ENCODE measurements at places on chromosomes 16 and 17.

- DNase-seq = no peak
Observed at GRCh38 chr17:62679866-62680377, 52.5 kb downstream of the MRC2 start.

GRCh38 chr17:68800751-68801150 is 154.4 kb downstream of the ABCA8 start:
- no peak for DNase-seq

DNA sequence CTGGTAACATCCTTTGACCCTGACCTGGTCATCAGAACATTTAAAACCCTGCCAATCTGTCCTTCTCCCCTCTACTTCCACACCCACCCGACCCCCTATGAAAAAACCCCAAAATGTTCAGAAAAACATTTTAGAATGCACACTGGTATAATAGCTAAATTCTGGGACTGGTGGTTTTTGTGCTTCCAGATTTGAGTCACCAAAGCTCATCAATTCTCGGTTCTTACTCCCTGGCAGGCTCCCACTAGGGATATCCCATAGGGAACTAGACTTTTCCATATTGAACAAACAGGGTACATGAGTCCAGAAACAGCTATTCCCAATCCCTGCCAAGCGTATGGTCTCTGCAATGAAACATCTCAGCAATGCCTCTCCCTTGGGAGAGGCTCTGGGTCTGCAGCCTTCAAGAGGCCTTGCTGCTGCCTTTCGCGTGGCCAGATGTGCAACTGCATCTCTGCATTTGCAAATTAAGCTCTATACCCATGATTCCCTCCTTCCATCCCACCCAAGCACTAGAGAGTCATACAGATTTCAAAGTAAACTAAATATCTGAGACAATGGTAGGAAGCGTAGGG is 67.7 kb downstream of the SMG6 start:
- no peak for DNase-seq

GRCh38 chr16:14434860-14435259 is 195.2 kb downstream of the PARN start:
- DNase-seq = no peak

- peak; percentile 39 for DNase-seq
Observed at GRCh38 chr17:77692571-77693161, 265.8 kb upstream of the TNRC6C start.

DNA sequence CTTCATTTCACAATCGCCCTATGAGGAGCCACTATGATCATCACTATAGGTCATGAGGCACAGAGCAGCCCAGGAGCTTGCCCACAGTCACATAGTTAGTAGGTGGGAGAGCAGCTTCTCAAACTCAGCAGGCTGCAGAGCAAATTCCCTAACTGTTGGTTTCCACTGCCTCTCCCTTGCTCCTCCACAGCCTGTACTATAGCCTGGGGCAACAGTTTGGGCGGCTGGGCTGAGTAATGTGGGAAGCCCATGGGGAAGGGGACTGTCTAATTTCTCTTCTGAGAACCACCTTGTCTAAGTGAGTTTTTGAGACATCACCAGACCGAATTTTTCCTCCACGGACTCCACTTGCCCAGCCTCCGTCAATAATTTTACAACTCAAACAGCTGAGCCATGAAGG is 73.4 kb upstream of the GPR139 start:
- no peak for DNase-seq

DNA sequence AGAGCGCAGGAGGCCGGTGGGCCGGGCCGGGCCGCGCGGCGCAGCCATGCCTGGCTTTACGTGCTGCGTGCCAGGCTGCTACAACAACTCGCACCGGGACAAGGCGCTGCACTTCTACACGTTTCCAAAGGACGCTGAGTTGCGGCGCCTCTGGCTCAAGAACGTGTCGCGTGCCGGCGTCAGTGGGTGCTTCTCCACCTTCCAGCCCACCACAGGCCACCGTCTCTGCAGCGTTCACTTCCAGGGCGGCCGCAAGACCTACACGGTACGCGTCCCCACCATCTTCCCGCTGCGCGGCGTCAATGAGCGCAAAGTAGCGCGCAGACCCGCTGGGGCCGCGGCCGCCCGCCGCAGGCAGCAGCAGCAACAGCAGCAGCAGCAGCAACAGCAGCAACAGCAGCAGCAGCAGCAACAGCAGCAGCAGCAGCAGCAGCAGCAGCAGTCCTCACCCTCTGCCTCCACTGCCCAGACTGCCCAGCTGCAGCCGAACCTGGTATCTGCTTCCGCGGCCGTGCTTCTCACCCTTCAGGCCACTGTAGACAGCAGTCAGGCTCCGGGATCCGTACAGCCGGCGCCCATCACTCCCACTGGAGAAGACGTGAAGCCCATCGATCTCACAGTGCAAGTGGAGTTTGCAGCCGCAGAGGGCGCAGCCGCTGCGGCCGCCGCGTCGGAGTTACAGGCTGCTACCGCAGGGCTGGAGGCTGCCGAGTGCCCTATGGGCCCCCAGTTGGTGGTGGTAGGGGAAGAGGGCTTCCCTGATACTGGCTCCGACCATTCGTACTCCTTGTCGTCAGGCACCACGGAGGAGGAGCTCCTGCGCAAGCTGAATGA is 606 bp downstream of the THAP11 start:
- peak; percentile 83 for DNase-seq

DNA sequence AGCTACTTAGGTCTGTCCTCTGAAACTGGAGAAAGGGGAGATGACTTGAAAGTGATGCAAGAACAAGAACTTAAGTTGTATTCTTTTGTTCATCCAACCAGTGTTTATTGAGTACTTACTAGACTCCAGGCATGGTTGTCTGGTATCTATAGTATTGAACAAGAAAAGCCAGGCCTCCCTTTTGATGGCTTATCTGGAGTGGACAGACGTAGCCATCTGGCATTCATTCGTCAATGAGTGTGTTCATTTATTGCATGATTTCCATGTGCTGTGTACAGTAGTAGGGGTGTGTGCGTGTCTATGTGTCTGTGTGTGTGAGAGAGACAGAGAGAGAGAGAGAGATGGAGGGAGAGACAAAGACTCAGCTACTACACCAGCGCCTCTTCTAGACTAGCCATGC is 9.2 kb downstream of the ABAT start:
- DNase-seq = no peak

DNA sequence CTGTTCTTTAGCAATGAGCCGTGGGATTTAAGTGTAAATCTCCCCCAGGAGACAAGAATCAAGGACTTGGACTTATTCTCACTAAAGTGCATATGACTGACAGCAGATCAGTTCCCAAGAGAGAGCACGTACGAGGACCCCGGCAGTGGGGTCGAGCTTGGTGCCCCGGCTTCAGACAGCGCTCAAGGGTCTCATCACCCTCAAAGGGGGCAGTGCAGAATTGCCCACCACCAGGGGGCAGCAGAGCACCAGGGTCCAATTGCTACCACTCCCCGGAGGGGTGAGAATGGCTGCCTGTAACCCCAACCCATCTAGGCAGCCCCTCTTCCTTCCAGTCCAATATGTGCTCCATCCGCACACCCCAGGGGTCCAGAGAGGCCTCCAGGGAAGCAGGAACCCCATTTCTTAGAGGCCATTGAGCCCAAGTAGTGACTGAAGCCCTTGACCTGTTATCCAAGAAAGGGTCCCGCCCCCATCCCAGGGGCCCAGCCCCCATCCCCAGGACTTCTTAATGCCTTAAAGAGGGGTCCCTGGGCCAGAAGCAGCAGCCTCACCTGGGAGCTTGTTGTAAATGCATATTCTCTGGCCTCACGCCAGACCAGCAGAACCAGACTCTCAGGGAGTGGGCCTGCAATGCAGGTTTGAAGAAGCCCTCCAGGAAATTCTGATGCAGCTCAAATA is 86.1 kb downstream of the ZDHHC7 start:
- peak; percentile 39 for DNase-seq

DNA sequence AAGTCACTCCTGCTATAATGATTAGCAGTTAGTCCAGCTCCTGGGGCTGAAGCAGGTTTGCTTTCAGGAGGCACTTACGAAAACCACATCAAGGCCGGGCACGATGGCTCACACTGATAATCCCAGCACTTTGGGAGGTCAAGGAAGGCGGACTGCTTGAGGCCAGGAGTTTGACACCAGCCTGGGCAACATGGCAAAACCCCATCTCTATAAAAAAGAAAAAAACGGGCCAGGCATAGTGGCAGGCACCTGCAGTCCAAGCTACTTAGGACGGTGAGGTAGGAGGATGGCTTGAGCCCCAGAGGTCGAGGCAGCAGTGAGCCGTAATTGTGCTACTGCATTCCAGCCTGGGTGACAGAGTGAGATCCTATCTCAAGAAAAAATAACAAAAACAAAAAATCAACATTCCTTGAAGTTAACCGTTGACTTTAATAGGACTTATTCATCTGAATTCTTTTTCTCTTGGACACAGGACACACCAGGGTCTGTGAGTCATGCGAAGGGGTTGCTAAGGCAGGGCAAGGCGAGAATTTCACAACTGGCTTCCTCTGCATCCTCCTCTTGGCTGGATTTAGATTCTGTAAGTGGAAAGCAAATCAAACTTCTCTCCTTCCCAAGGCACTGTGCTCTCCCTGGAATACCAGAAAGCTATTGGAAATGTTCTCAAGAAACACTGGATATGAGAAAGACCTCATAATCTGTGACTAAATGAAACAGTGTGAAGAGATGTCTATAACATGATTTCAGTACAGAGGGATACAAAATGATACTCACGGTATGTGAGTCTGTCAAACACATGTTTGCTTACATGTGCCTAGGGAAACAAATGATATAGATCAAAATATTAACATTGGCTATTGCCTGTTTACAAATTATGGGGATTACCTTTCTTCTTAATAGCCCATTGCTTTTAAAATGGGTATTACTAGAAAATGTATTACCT is 99.5 kb downstream of the SYCE1L start:
- no peak for DNase-seq

- DNase-seq = no peak
Observed at GRCh38 chr17:5210091-5210490, 18.4 kb upstream of the ZNF594 start.

- DNase-seq = no peak
Observed at GRCh38 chr16:86471896-86472295, 38.4 kb upstream of the FOXF1 start.

- DNase-seq = no peak
Observed at GRCh38 chr17:70172923-70173322, 3.6 kb downstream of the KCNJ2 start.

DNA sequence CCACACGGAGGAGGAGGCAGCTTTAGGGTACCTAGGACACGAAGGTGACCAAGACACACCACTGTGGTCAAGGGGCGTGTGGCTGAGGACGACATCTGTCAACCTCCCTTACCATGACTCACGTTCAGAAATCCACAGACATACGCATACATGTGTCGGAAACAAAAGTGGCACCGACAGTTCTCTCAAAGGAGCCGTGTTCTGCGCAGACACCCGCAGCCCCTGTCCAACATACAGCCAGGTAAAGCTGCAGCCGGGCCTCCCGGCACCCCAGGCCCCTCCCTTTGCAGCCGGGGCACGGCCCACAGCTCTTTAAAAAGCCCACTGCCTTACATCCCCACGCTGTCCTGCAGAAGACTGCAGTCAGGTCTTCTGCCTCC is 40.5 kb upstream of the KLHDC4 start:
- DNase-seq = no peak

- no peak for DNase-seq
Observed at GRCh38 chr17:50976951-50977472, 110.9 kb upstream of the TOB1 start.

DNA sequence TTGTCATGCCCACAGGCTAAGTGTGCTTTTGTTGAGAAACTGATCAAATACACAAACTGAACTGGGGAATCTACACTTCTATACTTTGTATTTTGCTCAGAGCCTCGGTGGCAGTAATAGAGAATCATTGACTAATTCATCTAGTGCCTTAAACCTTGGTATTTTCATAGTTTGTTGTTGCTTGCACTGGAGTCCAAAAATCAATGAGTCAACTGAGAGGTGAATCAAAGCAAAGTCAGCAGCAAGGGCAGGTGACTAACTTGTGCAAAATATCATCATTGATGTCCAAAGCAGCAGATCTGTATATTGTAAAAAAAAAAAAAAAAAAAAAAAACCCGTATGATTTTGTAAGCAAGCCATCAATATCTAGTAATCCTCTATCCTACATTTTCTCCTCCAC is 296.4 kb downstream of the MAP2K6 start:
- no peak for DNase-seq

DNA sequence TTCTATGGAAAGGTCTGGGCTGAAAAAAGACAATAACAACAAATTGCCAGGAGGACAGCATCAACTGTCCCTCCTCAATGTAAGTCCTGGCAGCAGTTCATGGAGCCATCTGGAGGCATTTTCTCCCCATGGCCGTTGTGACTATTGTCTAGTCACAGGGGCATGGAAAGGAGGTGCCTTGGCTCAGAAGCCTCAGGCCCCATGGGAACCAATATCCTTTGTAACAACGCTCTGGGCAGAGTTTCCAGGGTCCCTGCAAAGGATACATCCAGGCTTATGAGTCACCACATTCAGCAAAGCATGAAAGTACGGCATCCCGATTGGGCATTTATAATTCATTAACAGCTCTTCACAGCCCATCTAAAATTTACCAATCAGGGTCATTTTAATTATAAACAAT is 85.2 kb downstream of the GLG1 start:
- no peak for DNase-seq

GRCh38 chr16:8832717-8833105 is 35.1 kb downstream of the PMM2 start:
- no peak for DNase-seq

DNA sequence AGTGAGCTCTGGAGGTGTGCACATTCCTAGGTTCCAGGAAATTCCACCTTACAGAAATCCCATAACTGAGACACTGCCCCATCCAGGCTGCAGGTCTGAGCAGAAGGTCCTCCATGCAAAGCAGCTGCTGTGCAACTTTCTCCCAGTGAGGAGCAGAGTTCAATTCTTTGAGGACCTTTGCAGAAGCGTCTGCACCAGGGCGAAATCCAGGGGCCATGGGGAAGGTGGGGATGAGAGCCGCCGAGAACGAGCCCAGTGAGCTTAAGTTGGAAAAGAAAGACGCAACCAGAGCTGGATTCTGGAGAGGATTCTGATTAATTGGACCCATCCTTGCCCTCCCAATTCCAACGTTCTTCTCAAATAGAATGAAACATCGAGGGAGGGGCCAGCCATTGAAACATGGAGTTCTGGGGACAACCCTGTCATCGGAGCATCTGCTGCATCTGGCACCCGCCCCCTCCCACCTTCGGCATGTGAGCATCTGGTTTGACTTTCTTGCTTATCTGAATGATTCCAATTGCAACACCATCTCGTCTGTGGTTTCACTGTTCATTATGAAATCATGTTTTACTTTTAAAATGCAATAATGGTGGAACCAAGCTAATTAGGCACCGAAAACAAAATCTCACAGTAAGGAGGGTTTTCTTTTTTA is 190.6 kb upstream of the FOXF1 start:
- DNase-seq = peak; percentile 12

Measured in CD4-positive, CD25-positive, alpha-beta regulatory T cell (primary cell).